ENCODE measurements at places on chromosomes 7 and 10. TPM values are rescaled to one million over a fixed set of nuclear protein-coding genes. Genes with fewer than 3 reads are reported as not detected.

Gene FAM25C
- total RNA-seq = not detected

Gene HGF
- 13.9 TPM for total RNA-seq

Gene ENTPD1
- total RNA-seq = 1.2 TPM

Gene GIMAP7
- not detected for total RNA-seq

DNA sequence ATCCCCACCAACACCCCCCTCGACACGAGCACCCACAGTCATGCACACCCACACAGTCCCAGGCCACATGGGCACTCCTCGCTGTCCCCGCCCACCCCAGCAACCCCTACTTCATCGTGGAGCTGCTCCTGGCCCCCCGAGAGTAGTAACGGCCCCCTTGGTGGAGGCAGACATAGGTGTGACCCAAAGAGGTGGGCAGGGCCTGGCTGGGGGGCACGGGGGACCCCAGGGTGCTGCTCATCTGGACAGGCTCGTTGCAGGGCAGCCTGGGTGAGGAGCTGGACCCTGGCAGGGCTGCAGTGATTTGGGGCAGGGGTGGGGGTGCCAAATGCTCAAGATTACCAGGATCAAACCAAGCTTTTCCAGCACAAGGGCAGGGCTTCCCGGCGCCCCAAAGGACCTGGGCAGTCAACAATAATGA lies 42.4 kb upstream of the ZMIZ1 start:
- H3K4me1 ChIP-seq = no peaks in the 10 kb centered on the region
- no peak overlapping the region for H3K27ac ChIP-seq
- DNase-seq = no peak
- peaks cover 14% of the 10 kb centered on the region for H3K27me3 ChIP-seq
- no peak overlapping the region for H3K4me3 ChIP-seq

- no peak for DNase-seq
- no peak overlapping the region for H3K27ac ChIP-seq
- H3K4me3 ChIP-seq = no peak overlapping the region
- no peaks in the 10 kb centered on the region for H3K36me3 ChIP-seq
- H3K27me3 ChIP-seq = no peaks in the 10 kb centered on the region
Observed at GRCh38 chr7:16450366-16450765, 15.2 kb downstream of the SOSTDC1 start.

- H3K27ac ChIP-seq = peak overlapping the region; percentile 75
- peaks cover 70% of the 10 kb centered on the region for H3K4me1 ChIP-seq
- no peaks in the 10 kb centered on the region for H3K27me3 ChIP-seq
Observed at GRCh38 chr7:51029701-51030191, 247.1 kb upstream of the GRB10 start.

- H3K4me3 ChIP-seq = no peak overlapping the region
- H3K27me3 ChIP-seq = no peaks in the 10 kb centered on the region
- no peak overlapping the region for H3K27ac ChIP-seq
- H3K36me3 ChIP-seq = peaks cover 16% of the 10 kb centered on the region
- peaks cover 10% of the 10 kb centered on the region for H3K4me1 ChIP-seq
Observed at GRCh38 chr7:98137826-98138151, 31.1 kb downstream of the LMTK2 start.

GRCh38 chr10:44818041-44818649 lies 93.0 kb upstream of the TMEM72 start:
- no peak for DNase-seq
- H3K27me3 ChIP-seq = peaks cover 4% of the 10 kb centered on the region
- peaks cover 14% of the 10 kb centered on the region for H3K4me1 ChIP-seq
- H3K36me3 ChIP-seq = peaks cover 12% of the 10 kb centered on the region
- no peak overlapping the region for H3K27ac ChIP-seq

- no peak overlapping the region for H3K27ac ChIP-seq
- H3K27me3 ChIP-seq = peaks cover 2% of the 10 kb centered on the region
- DNase-seq = no peak
- H3K36me3 ChIP-seq = no peaks in the 10 kb centered on the region
Observed at GRCh38 chr10:131829156-131829930, 71.5 kb upstream of the PPP2R2D start.

GRCh38 chr7:95798401-95798930 lies 26.1 kb downstream of the DYNC1I1 start:
- no peak for DNase-seq
- peaks cover 82% of the 10 kb centered on the region for H3K4me1 ChIP-seq
- H3K27ac ChIP-seq = peak overlapping the region; percentile 87
- no peaks in the 10 kb centered on the region for H3K27me3 ChIP-seq
- peak overlapping the region; percentile 59 for H3K4me3 ChIP-seq

DNA sequence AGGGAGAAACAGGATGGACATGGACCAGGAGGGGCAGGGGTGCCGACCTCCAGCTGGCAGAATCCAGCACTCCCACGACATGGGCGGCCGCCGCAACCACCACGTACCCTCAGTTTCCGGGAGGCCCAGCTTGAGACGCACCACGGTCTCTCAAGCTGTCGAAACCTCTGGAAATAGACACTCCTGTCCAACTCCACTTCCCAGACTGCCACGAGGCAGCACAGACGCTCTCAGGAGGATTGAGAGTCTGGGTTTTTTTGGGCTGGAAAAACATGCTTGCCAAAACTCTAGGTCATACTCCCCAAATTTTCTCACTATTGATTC lies 37.9 kb upstream of the PDGFA start:
- no peaks in the 10 kb centered on the region for H3K27me3 ChIP-seq
- no peaks in the 10 kb centered on the region for H3K36me3 ChIP-seq
- peaks cover 1% of the 10 kb centered on the region for H3K4me1 ChIP-seq
- H3K4me3 ChIP-seq = no peak overlapping the region
- no peak for DNase-seq
- H3K27ac ChIP-seq = no peak overlapping the region

DNA sequence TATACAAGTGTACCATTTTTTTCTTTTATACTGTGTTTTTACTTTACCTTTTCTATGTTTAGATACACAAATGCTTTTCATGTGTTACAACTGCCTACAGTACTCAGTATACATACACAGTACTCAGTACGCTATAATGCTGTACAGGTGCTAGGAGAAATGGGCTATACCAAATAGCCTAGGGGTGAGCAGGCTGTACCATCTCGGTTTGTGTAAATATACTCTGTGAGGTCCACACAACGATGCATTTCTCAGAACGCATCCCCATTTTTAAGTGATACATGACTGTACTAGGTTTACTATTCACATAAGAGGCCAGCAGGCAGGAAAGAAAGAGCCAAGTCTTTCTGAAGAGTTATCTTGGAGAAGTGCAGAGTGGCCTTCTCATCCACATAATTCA lies 426.4 kb upstream of the MTPN start:
- H3K4me1 ChIP-seq = peaks cover 8% of the 10 kb centered on the region
- DNase-seq = no peak
- H3K4me3 ChIP-seq = no peak overlapping the region
- no peaks in the 10 kb centered on the region for H3K36me3 ChIP-seq
- peaks cover 3% of the 10 kb centered on the region for H3K27me3 ChIP-seq

DNA sequence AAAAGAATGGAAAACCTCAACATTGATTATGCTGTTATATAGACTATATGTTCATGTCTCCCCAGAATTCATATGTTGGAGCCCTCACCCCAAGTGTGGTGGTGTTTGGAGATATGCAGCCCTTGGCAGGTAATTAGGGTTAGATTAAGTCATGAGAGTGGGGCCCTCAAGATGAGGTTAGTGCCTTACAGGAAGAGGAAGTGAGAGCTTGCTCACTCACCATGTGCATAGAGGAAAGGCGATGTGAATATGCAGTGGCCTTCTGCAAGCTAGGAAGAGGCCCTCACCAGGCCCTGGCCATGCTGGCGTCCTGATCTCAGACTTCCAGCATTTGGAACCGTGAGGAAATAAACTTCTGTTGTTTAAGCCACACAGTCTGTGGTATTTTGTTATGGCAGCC lies 14.8 kb downstream of the ZNF33A start:
- H3K27ac ChIP-seq = no peak overlapping the region
- H3K27me3 ChIP-seq = no peaks in the 10 kb centered on the region
- no peak overlapping the region for H3K4me3 ChIP-seq
- H3K4me1 ChIP-seq = no peaks in the 10 kb centered on the region

Measured in osteocyte (in vitro differentiated cells).